ENCODE measurements at places on chromosomes 6 and 20.

DNA sequence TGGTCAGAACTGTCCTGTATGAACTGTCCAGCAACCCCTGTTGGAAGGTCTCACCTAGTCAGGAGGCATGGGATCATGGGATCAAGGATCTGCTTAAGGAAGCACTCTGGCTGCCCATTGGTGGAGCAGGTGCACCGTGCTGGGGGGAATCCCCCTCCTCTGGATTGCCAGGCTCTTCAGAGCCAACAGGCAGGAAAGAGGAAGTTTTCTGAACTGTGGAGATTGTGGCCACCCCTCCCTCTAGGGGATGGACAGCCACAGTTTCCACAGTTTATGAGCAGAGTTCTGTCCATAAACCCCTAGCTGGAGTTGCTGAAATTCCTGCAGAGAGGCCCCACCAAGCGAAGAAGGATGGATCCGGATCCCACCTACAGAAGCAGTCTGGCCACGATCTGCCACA is 13.0 kb upstream of the HLA-DQB1 start:
- DNase-seq = no peak

DNA sequence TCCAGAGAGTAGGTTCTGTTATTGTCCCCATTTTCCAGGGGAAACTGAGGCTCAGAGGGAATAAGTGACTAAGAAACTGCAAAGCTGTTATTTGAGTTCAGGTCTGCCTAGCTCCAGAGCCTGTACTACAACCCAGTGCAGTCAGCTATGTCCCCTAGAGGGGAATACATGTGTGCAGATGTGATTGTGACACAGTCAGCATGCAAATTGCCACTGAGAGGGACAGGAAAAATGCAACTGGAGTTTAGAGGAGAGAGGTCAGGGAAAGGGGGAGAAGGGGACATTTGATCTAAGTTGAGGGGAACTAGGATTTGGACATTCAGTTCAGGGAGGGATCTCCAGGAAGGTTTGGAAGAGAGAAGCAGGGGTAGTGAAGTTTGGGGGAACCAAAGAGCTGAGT is 38.6 kb upstream of the EPB41L1 start:
- DNase-seq = no peak

DNA sequence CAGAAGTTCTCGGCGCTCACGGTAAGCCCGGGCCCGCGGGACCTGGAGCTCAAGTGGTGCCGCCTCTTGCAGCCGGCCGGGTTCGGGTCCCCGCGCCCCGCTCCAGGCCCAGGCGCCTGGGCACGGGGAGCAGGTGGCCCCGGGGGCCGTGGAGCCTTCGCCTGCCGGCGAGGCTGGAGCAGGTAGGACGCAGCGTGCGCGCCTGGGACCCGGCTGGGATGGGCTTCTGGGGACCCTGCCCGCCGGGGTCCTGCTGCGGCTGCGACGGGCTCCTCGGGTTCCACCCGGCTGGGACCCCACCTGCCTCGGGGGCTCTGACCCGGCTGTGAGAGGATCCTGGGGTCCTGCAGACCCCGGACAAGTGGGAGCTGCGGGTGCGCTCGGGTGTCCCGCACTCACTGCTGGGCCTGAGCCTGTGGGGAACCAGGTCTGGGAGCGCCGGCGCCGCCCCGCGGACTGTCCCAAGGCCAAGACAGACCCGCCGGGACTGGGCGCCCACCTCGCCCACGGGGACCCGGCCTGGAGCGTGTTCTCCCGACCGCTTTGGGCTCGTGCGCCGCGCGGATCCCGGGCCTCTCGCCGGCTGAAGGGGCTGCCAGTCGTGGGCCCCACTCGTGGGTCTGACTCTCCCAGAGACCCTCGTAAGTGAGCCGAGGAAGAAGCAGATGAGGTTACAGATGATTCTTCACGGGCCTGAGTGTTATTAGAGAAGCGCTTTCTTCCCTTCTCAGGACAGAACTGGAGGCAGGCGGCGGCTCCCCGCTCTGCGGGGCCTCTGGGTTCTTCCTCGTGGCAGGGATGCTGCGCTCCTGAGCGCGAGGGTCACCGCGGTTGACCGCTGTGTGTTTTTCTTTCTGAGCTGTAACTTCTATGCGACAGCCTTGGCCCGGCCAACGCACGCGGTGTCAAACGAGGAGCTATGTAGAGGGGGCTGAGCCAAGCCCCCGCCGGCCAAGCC is 729 bp downstream of the SMOC2 start:
- DNase-seq = no peak

DNA sequence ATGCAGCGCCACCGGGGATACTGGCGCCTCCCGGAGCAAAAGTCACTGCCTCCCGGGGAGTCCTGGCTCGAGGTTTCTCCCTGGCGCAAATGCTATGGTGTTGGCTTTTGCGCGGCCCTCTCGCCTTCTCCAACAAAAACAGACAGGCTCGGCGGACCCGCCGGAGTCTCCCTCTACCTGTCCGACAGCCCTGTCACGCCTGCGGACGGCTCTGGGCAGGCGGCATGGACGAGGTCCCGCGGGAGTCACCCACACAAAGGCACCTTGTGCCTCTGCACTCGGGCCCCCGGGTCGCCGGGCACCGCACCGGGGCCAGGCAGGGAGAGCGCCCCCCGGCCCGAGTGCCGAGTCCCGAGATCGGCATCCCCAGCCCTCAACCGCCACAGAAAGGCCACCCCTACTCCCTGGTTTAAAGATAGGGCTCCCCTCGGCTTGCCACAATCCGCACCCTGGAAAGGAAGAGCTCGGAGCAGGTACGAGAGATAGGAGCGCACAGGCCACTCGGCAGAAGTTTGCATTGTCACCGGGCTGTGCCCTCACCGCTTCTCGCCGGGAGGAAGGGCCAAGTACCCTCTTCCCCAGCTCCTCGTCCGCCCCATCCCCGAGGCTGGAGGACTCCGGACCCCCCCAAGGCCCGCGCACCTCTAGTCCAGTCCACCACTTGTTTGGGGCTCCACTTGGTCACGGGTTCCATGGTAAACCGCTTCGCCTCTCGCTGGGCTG is 903 bp downstream of the CNKSR3 start:
- no peak for DNase-seq

GRCh38 chr6:144086959-144087358 is 8.4 kb downstream of the SF3B5 start:
- no peak for DNase-seq

DNA sequence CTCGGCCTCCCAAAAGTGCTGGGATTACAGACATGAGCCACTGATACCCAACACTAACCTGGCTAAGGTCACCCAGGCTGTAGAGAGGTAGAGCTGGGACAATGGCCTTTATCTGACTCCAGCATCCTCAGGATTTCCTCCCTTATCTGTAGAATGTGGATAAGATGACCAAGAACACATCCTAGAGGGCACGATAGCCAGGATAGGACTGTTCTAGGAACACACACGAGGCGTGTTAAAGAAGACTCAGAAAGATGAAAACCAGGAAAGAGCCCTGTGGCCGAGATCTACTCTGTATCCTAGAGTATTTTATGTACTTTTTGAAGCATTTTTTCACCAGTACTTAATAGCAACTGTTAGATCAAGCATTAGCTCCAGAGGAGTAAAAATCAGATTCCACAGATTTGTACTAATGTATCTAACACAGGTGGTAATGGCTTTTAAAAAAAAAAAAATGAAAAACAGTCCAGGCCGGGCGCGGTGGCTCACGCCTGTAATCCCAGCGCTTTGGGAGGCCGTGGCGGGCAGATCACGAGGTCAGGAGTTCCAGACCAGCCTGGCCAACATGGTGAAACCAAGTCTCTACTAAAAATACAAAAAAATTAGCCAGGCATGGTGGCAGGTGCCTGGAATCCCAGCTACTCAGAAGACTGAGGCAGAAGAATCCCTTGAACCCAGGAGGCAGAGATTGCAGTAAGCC is 17.3 kb downstream of the PPP1R10 start:
- DNase-seq = no peak

DNA sequence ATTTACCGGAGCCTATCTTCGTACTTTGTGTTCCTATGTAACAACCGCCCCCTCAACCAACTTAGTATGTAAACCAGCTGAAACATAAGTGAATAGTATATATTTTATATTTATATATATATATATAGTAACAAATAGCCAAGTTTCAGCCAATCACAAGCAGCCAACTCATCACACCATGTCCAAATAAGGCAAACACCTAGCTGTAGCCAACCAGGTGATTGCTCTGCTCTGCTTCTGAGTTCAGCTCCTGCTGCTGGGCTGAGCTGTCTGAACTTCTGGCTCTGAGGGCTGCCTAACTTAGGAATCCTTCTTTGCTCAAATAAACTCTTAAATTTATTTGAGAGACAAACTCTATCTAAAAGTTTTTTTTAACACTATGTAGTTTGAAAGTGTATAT is 101.6 kb upstream of the SOX4 start:
- DNase-seq = no peak

- DNase-seq = no peak
Measured at GRCh38 chr6:139308286-139308916, 16.6 kb upstream of the TXLNB start.

DNA sequence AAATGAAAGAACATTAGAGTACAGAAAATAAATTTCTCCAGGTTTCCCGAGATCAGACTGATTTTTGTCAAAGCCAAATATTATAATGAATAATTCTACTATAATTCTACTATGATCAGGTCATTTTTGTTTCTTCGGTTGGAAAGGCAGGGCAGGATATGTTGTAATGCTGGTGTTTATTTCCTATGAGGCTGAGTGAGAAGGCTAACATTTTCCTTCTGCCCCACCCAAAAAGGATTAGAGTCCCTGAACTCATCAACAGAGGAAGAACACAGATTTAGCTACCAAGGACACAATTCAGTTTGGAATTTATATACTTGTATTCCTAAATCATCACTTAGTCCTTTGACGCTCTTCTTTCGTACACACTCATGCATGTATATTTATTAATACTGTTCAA is 318.9 kb downstream of the SYNE1 start:
- no peak for DNase-seq

GRCh38 chr20:48928832-48929725 is 7.6 kb downstream of the ARFGEF2 start:
- no peak for DNase-seq

GRCh38 chr6:99559057-99559456 is 9.4 kb downstream of the CCNC start:
- DNase-seq = no peak
